Activated CD4-positive, alpha-beta T cell treated with anti-CD3 and anti-CD28 coated beads for 48 hours (primary cell): ENCODE measurements at places on chromosomes 3 and 15.

GRCh38 chr3:191329654-191330529 is at the start of gene UTS2B:
Gene UTS2B (minus strand): TSS chr3:191330526. CDS start chr3:191282189, 48,337 bp downstream.
- peak; percentile 10 for DNase-seq

DNA sequence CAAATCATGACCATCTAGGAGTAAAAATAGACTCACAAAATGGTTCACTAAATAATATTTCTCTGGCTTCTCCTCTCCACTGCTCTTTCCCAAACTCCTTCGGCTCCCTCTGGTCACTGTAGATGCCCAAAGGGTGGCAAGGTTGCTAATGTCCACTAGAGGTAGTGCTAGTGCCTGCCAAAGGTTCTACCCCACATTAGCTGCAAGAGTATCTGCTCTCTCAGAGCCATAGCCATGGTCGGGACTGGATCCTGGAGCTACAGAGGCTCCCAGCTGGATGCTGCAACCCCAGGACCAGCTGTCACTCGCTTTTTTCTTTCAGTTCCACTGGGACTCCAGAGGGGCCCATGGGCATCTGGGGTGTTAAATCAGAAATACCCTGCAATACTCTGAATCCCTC is 8.5 kb downstream of the HTR3D start:
- no peak for DNase-seq

- DNase-seq, result peak; percentile 99
These were observed at the start of gene WDR5B for GRCh38 chr3:122415762-122416654. Gene WDR5B (minus strand): TSS chr3:122416062. CDS start chr3:122415528, 534 bp downstream.

- no peak for DNase-seq
These were observed 103.1 kb downstream of the LRIG1 start for GRCh38 chr3:66397745-66398144.

- DNase-seq, result no peak
These were observed 13.6 kb upstream of the CSPG5 start for GRCh38 chr3:47592066-47592795.

- DNase-seq, result no peak
These were observed 175.5 kb downstream of the RAB11A start for GRCh38 chr15:66044837-66045236.

DNA sequence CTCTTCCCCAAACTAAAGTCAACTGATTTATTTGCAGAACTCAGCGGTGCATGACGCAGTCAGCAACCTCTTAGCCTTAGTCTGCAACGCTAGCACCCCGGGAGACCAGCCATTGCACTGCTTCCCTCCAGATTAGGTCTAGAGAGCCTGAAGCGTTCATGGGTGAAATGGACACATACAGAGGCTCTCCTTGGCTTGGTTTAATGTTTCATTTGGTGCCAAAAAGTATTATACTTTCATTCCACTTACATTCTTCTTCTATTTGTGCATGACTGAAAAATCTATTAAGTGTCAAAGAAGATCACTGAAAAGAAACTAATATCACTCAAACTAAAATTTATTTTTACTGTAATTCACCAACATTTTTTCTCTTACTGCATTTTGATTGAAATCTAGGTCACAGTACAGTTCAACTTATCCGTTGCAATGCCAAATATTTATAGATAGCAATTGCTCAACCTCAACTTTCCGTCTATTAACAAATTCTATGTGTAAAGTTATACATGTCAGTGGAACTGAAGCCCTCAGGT is 116.2 kb downstream of the ROBO1 start:
- no peak for DNase-seq

GRCh38 chr3:29582273-29582672 is 301.4 kb downstream of the RBMS3 start:
- DNase-seq, result no peak

GRCh38 chr3:145355206-145355605 is 805.8 kb downstream of the PLOD2 start:
- DNase-seq, result no peak

GRCh38 chr3:57464801-57465200 is 79.3 kb downstream of the DNAH12 start:
- no peak for DNase-seq

- no peak for DNase-seq
These were observed 48.4 kb downstream of the GOLIM4 start for GRCh38 chr3:168047190-168047795.

DNA sequence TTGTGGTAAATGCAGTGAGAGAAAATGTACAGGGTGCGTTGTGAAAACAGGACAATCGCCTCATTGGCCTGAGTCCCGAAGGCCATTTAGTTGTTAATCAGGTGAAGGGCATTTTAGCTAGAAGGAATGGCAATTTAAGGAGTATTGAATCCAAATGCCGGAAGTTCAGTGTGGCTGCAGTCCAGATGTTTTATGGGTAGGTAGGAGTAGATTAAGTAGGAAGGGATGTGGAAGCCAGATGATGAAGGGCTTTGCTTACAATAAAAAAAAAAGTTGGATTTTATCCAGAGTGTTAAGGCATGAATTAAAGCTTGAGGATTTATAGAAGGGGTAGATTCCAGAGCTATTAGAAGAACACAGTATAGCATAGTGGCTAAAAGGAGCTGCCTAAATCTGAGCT is 572.7 kb downstream of the NLGN1 start:
- no peak for DNase-seq

DNA sequence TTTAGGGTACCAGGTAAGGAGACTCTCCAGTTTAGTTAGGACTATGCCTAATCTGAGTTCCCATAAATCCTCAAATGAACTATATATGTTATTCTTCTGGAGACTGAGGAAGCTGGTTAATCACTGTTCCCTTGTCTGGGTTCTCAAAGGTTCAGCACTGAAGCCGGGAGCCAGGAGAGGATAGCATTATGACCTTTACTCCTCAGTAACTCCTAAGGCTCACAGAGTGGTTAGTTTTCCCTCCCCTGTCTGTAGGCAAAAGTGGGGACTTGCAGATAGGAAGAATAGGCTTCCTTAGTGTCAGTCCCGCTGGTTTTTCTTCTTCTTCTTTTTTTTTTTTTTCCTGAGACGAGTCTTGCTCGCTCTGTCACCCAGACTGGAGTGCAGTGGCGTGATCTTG is 50.4 kb downstream of the CRTC3 start:
- DNase-seq, result no peak
